ENCODE measurements at places on chromosomes 3 and 15.

DNA sequence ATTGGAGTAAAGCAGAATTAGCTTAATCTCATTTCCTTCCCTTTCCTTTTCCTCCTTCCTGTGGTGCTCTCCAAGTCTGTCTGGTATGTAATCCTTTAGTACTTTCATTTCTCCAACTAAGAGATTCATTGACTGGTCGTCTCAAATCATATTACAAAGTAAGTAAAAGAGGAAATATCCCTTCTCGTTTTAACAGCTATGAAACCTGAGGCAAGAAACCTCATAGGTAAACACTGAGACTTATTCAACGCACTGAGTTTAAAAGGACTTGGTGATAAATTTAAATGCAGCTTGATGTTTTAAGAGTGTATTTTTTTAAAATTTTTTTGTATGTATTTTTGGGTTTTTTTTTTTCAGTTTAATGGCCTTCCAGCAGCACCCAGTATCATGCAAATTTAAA lies 117.2 kb upstream of the LRRC3B start:
- no peak for DNase-seq

GRCh38 chr3:63556401-63556800 lies 96.1 kb upstream of the SNTN start:
- no peak for DNase-seq

DNA sequence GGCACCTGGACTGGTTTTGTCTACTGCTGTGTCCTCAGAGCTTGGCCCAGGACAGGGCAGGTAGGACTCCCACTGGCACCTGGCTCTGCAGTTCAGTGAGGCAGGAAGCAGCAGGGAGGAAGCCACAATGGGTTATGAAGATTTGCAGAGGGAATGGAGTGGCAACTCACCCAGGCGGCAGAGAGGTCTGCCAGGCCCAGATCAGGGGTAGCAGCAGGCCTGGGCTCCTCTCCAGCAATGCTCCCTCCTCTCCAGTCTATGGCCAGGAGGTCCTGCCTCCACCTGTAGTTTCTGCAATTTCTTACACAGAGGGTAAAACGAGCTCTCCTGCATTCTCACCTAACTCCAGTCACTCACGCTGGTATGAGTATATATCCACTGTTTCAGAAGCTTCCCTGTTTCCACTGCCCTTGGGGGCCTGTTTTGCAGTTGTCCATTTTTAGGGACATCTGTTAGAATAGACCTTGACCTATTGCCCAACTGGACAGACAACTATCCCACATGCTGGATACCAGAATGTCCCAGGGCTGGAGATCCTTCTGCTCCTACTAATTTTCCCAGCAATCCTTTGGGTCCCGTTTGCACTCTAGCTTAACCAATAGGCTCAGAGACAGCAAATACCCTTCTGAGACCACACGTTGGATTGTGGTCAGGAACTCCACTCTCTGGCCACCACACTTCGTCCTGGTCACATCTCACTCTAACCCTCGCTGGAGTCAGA lies 35.2 kb downstream of the HMCES start:
- no peak for DNase-seq

- no peak for DNase-seq
Observed at GRCh38 chr15:95325763-95326404, 1004.6 kb upstream of the NR2F2 start.

- DNase-seq, result no peak
Observed at GRCh38 chr3:117941015-117941414, 1093.6 kb downstream of the IGSF11 start.

GRCh38 chr15:49887659-49888322 lies 231.2 kb downstream of the ATP8B4 start:
- no peak for DNase-seq

- no peak for DNase-seq
Observed at GRCh38 chr15:79948095-79948695, 22.8 kb downstream of the BCL2A1 start.

- no peak for DNase-seq
Observed at GRCh38 chr15:101001056-101001455, 81.9 kb downstream of the LRRK1 start.

- no peak for DNase-seq
Observed at GRCh38 chr3:120682095-120682681, at the start of gene HGD. Gene HGD (minus strand): TSS chr3:120682239. CDS start chr3:120682111, 128 bp downstream.
